CD8-positive, alpha-beta memory T cell (primary cell): ENCODE measurements at places on chromosomes 2 and 18. TPM values are rescaled to one million over a fixed set of nuclear protein-coding genes. Genes with fewer than 3 reads are reported as not detected.

Gene SOX11
- total RNA-seq, result not detected

Gene MAPK4
- total RNA-seq, result not detected

GRCh38 chr2:184765112-184765895, 167.0 kb downstream of the ZNF804A start:
- no peak for DNase-seq

- DNase-seq, result no peak
Measured at GRCh38 chr18:70024093-70024492, 76.4 kb upstream of the CD226 start.
